CD4-positive, alpha-beta memory T cell (primary cell): ENCODE measurements at places on chromosomes 4 and X. TPM values are rescaled to one million over a fixed set of nuclear protein-coding genes. Genes with fewer than 3 reads are reported as not detected.

WDR45 gene
- total RNA-seq = 126 TPM

ARAP2 gene
- 89.6 TPM for total RNA-seq

SAT1 gene
- 145 TPM for total RNA-seq

ZFP42 gene
- total RNA-seq = not detected

HTATSF1 gene
- total RNA-seq = 34.7 TPM

PPA2 gene
- total RNA-seq = 56.3 TPM

NLRP2B gene
- not detected for total RNA-seq

FABP2 gene
- not detected for total RNA-seq

OPRPN gene
- total RNA-seq = not detected

CNKSR2 gene
- 9.8 TPM for total RNA-seq

APLN gene
- total RNA-seq = not detected

CXCL8 gene
- 3.8 TPM for total RNA-seq

SPANXA2 gene
- total RNA-seq = not detected

TRPC5OS gene
- not detected for total RNA-seq

TCEAL6 gene
- total RNA-seq = not detected

KLHL5 gene
- total RNA-seq = 37.6 TPM

SLC26A1 gene
- total RNA-seq = 1.6 TPM

SASH3 gene
- 148 TPM for total RNA-seq

UGT2B15 gene
- total RNA-seq = not detected

MAGEA12 gene
- total RNA-seq = not detected

KCND1 gene
- 1.8 TPM for total RNA-seq

NPY1R gene
- total RNA-seq = not detected

DMD gene
- 0.19 TPM for total RNA-seq

PNMA6F gene
- not detected for total RNA-seq

TMEM31 gene
- total RNA-seq = not detected

GLOD5 gene
- total RNA-seq = not detected

SPIN2A gene
- 1.4 TPM for total RNA-seq

UCP1 gene
- not detected for total RNA-seq

IGFBP7 gene
- total RNA-seq = not detected

RPGR gene
- total RNA-seq = 11.7 TPM
